ENCODE measurements at places on chromosomes 6 and 20. TPM values are rescaled to one million over a fixed set of nuclear protein-coding genes. Genes with fewer than 3 reads are reported as not detected.

- H3K27ac ChIP-seq = peak overlapping the region; percentile 85
- H3K4me3 ChIP-seq = no peak overlapping the region
- no peaks in the 10 kb centered on the region for H3K27me3 ChIP-seq
- H3K36me3 ChIP-seq = peaks cover 19% of the 10 kb centered on the region
These were observed 4.9 kb downstream of the HMGA1 start for GRCh38 chr6:34241351-34242215.

- H3K27ac ChIP-seq = no peak overlapping the region
- no peak overlapping the region for H3K4me3 ChIP-seq
- no peak for DNase-seq
- H3K4me1 ChIP-seq = peaks cover 6% of the 10 kb centered on the region
These were observed 23.3 kb downstream of the RBL1 start for GRCh38 chr20:37072293-37073196.

GRCh38 chr20:23926526-23926880 is 47.0 kb upstream of the CST5 start:
- no peaks in the 10 kb centered on the region for H3K27me3 ChIP-seq
- H3K4me1 ChIP-seq = no peaks in the 10 kb centered on the region
- H3K27ac ChIP-seq = no peak overlapping the region
- no peaks in the 10 kb centered on the region for H3K36me3 ChIP-seq
- DNase-seq = no peak
- H3K4me3 ChIP-seq = no peak overlapping the region

- no peaks in the 10 kb centered on the region for H3K36me3 ChIP-seq
- no peaks in the 10 kb centered on the region for H3K27me3 ChIP-seq
These were observed 672 bp downstream of the CEP43 start for GRCh38 chr6:166999884-167000253.

GRCh38 chr6:23173234-23173633 is 603.9 kb downstream of the HDGFL1 start:
- H3K4me3 ChIP-seq = no peak overlapping the region
- no peaks in the 10 kb centered on the region for H3K27me3 ChIP-seq
- DNase-seq = peak; percentile 8
- H3K27ac ChIP-seq = peak overlapping the region; percentile 96
- peaks cover 18% of the 10 kb centered on the region for H3K4me1 ChIP-seq

DNA sequence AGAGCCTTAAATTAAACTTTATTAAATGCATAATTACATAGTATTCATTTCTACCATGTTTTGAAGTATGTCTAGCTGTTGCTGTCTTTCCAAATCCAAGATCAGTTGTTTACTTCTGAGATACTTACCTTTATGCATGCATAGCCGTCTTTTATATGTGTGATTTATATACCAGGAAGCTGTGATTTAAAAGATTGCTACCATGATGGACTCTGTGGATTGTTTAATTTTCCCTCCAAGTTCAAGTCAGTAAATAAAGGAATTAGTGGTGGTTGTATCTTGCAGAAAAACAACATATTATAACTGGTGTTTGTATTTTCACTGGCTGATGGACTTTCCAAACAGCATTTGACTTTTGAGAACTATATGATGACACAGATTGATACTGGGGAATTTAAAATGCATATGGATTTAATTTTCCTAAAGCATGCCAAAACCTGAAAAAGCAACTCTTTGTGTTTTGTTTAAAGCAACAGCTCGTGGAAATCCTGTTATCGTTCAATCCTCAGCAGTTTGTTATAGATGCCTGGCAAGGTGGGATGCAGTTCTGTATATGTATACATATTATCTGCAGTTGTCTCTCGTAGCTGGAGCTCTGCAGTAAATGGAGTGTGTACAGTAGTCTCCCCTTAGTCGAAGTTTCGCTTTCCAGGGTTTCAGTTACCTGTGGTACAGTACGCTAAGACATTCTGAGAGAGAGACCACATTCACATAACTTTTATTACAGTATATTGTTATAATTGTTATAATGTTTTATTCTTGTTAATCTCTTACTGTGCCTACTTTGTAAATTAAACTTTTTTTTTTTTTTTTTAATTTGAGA is 77.1 kb downstream of the CBFA2T2 start:
- no peak for DNase-seq
- no peak overlapping the region for H3K27ac ChIP-seq
- peaks cover 4% of the 10 kb centered on the region for H3K4me1 ChIP-seq
- H3K4me3 ChIP-seq = no peak overlapping the region
- no peaks in the 10 kb centered on the region for H3K27me3 ChIP-seq
- H3K36me3 ChIP-seq = no peaks in the 10 kb centered on the region

GRCh38 chr6:47160702-47161101 is 118.6 kb upstream of the ADGRF1 start:
- no peaks in the 10 kb centered on the region for H3K36me3 ChIP-seq
- H3K4me1 ChIP-seq = no peaks in the 10 kb centered on the region
- no peak overlapping the region for H3K27ac ChIP-seq
- no peak for DNase-seq

DNA sequence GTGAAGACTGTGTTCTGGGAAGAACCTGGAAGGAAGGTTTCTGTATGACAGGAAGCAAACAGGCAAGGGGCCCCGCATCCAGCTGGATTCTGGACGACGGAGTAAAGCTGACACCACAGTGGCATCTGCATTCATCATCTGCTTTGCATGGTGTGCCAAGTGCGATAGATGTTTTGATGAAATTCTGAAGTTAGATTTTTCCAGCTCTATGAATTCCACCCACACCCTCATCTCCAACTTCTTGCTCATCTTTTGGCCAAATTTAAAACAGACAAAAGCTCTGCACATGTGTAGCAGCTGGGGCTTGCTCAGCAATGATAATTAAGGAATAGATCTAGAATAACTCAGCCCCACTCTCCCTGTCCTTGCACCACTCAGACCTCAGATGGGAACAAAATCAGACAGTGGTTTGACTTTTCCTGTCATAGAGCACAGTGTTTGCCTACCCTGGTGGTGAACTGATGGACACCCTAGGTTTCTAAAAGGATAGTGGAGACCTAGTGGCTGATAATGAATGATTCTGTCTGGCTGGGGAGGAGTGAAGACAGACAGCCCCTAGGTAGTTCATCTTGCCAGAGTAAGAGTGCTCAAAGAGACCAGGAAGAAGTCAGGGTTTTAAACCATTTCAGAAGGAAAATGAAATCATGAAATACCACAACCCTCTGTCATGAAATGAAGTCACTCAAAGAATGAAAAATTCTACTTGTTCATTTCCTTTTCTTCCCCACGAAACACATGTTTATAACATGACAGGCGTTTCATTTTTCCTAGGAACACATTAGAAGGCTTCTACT is 85.8 kb downstream of the BCAS1 start:
- H3K4me1 ChIP-seq = no peaks in the 10 kb centered on the region
- DNase-seq = peak; percentile 20
- H3K4me3 ChIP-seq = no peak overlapping the region
- H3K36me3 ChIP-seq = no peaks in the 10 kb centered on the region
- H3K27ac ChIP-seq = no peak overlapping the region

- peaks cover 7% of the 10 kb centered on the region for H3K4me1 ChIP-seq
- peak; percentile 68 for DNase-seq
- H3K27ac ChIP-seq = peak overlapping the region; percentile 11
- H3K4me3 ChIP-seq = no peak overlapping the region
- H3K36me3 ChIP-seq = no peaks in the 10 kb centered on the region
These were observed 122.2 kb downstream of the FYN start for GRCh38 chr6:111750753-111751673.

GRCh38 chr20:61109221-61109805 is 142.7 kb upstream of the CDH4 start:
- H3K4me1 ChIP-seq = no peaks in the 10 kb centered on the region
- DNase-seq = no peak
- H3K27me3 ChIP-seq = no peaks in the 10 kb centered on the region
- H3K27ac ChIP-seq = no peak overlapping the region
- H3K36me3 ChIP-seq = no peaks in the 10 kb centered on the region

DNA sequence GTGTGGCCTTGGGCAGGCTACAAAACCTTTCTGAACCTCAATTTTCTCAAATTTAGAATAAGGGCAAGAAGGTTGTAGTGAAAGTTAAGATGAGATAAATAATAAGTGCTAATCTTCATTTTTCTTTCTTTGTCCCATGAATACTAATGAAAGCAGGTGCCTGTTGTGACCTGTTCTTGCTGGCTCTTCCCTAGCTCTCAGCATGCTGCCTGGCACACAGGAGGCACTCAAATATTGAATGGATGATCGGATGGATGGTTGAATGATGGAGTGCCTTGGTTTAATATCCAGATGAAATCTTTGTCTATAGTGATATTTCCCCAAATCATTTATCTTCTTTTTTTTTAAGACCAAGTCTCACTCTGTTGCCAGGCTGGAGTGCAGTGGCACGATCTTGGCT is 15.0 kb downstream of the PBOV1 start:
- no peak overlapping the region for H3K4me3 ChIP-seq
- H3K36me3 ChIP-seq = no peaks in the 10 kb centered on the region
- H3K4me1 ChIP-seq = no peaks in the 10 kb centered on the region
- H3K27me3 ChIP-seq = no peaks in the 10 kb centered on the region
- no peak overlapping the region for H3K27ac ChIP-seq
- DNase-seq = no peak

DNA sequence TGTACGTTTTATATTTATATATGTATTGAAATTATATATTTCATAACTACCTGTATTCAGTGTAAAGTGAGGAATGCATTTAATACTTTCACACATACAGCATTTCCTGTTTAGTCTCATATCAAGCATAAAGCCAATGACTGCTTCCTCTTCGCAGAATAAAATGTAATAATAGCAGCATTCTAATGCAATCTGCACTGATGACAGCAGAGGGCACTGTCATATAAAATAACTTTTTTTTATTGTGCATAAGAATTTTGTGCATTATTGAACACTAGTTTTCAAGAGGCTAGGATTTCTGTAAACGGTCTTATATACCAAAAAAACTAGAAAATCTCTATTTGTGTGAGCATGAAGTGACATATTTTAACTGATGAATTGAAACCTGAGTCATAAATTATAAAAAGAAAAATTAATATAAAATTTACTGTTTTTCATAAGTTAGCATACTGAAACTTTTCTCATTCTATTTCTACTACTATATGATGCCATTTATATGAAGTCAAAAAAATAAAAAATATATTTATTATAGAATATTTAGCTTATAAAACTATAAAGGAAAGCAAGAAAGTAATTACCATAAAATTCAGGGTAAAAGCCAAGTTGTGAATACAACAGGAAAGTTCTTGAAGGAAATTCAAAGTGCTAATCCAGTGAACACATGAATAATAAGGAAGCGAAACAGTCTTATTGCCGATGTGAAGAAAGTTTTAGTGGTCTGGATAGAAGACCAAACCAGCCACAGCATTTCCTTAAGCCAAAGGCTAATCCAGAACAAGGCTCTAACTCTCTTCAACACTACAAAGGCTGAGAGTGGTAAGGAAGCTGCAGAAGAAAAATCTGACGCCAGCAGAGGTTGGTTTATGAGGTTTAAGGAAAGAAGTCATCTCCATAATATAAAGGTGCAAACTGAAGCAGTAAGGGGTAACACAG is 36.3 kb downstream of the RNF146 start:
- H3K36me3 ChIP-seq = no peaks in the 10 kb centered on the region
- DNase-seq = no peak
- no peak overlapping the region for H3K4me3 ChIP-seq
- no peak overlapping the region for H3K27ac ChIP-seq
- no peaks in the 10 kb centered on the region for H3K27me3 ChIP-seq

GRCh38 chr6:21694168-21694567 is 100.6 kb downstream of the SOX4 start:
- H3K36me3 ChIP-seq = no peaks in the 10 kb centered on the region
- no peak overlapping the region for H3K27ac ChIP-seq
- H3K4me3 ChIP-seq = no peak overlapping the region
- no peak for DNase-seq

DNA sequence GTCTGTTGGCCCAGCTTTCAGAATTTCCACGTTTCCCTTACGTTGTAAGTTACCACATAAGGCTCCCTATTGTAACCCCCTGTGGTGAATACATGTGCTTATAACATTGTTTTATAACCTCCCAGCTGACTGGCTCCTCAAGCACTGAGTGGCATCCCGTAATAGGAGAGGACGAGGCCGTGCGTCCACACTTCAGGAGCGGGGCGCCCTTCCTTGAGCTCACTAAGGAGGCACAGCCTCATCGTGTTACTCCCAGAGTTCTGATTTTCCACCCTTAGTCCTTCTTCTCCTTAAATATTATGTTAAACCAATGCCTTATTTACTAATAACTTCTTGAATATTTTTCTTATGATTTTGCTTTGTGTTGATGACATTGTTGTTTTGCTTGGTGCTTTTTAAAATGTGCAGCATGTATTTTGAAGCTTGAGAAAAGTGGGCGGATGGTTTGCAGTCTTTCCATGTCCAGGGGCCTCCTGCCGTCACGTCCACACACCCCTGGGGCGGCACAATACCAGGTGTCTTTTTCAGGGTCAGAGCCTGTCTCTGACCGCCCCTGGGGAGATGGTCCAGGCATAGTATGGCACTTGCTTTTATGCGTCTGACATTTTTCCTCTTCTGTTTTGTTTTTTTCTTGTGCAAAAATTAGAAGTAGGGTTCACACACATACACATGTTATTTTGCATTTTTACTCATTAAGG is 181.8 kb downstream of the DLL1 start:
- H3K27me3 ChIP-seq = no peaks in the 10 kb centered on the region
- DNase-seq = no peak
- no peak overlapping the region for H3K4me3 ChIP-seq
- H3K27ac ChIP-seq = no peak overlapping the region
- no peaks in the 10 kb centered on the region for H3K4me1 ChIP-seq

DNA sequence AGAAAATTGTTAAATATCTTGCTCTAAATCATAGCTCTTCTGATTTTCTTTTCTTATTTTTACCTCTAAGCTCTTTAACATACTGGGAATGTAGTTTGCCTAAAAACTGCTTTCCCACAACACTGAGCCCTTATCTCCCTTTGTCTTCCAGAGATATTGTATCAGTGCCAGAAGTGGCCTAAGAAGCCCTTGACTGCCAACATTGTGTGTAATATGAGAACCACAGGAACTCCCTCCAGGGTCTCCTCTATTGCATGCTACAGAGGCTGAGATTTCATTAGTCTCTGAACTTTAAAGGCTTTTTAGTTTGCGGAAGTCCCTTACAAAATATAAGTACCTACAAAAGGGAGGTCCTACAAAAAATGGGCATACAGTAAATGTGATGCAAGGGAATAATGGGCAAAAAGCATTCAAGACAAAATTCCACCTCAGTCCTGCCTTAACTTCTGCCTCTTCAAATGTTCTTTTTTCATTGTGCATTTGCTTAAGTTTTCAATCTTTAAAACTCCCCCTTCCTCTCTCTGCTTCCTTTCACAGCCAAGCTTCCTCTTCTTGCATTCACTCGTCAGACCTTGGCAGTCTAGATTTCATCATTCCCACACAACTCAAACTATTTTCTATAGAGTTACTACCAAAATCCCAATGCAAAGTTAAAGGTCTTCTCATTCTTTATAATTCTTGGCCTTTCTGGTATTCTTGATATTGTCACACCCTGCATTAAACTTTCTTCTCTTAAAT is 76.5 kb downstream of the ADGRG6 start:
- H3K4me1 ChIP-seq = peaks cover 26% of the 10 kb centered on the region
- H3K36me3 ChIP-seq = no peaks in the 10 kb centered on the region
- H3K4me3 ChIP-seq = no peak overlapping the region

- peak; percentile 47 for DNase-seq
- no peaks in the 10 kb centered on the region for H3K36me3 ChIP-seq
- H3K4me1 ChIP-seq = peaks cover 9% of the 10 kb centered on the region
- no peaks in the 10 kb centered on the region for H3K27me3 ChIP-seq
- H3K27ac ChIP-seq = no peak overlapping the region
These were observed 38.5 kb downstream of the TSPYL4 start for GRCh38 chr6:116215414-116215813.

The VSTM2L gene
- total RNA-seq = 17.7 TPM

The FAM217A gene
- total RNA-seq = not detected

The SPATS1 gene
- total RNA-seq = not detected

The OR2B6 gene
- total RNA-seq = not detected

The ACOT13 gene
- 35.9 TPM for total RNA-seq

The CDC25B gene
- total RNA-seq = 8.8 TPM

The ZSCAN9 gene
- 14.7 TPM for total RNA-seq

Data from astrocyte (in vitro differentiated cells and primary cell).